ENCODE measurements at places on chromosomes 6 and 20. TPM values are rescaled to one million over a fixed set of nuclear protein-coding genes. Genes with fewer than 3 reads are reported as not detected.

BNIP5 gene
- not detected for total RNA-seq

SLC35F1 gene
- total RNA-seq: not detected

SAMD5 gene
- not detected for total RNA-seq

PDYN gene
- not detected for total RNA-seq

EDN3 gene
- total RNA-seq: not detected

HRH3 gene
- total RNA-seq: not detected

- no peaks in the 10 kb centered on the region for H3K4me1 ChIP-seq
- H3K4me3 ChIP-seq: no peak overlapping the region
- H3K27ac ChIP-seq: no peak overlapping the region
- DNase-seq: no peak
- no peaks in the 10 kb centered on the region for H3K27me3 ChIP-seq
- H3K36me3 ChIP-seq: no peaks in the 10 kb centered on the region
Measured at GRCh38 chr6:73200247-73200646, 25.0 kb downstream of the KHDC1L start.

GRCh38 chr6:159110013-159110412 is 59.2 kb upstream of the FNDC1 start:
- DNase-seq: peak; percentile 68
- peaks cover 44% of the 10 kb centered on the region for H3K4me1 ChIP-seq
- H3K27ac ChIP-seq: no peak overlapping the region
- H3K36me3 ChIP-seq: no peaks in the 10 kb centered on the region
- H3K27me3 ChIP-seq: no peaks in the 10 kb centered on the region

PBOV1 gene
- not detected for total RNA-seq

- H3K36me3 ChIP-seq: no peaks in the 10 kb centered on the region
- no peak for DNase-seq
- H3K27me3 ChIP-seq: no peaks in the 10 kb centered on the region
- H3K27ac ChIP-seq: no peak overlapping the region
Measured at GRCh38 chr20:6654513-6655252, 112.8 kb upstream of the BMP2 start.

- H3K27me3 ChIP-seq: no peaks in the 10 kb centered on the region
- no peak overlapping the region for H3K4me3 ChIP-seq
- no peaks in the 10 kb centered on the region for H3K4me1 ChIP-seq
- no peaks in the 10 kb centered on the region for H3K36me3 ChIP-seq
- no peak for DNase-seq
- H3K27ac ChIP-seq: no peak overlapping the region
Measured at GRCh38 chr6:41608443-41609151, 29.7 kb upstream of the MDFI start.

DNA sequence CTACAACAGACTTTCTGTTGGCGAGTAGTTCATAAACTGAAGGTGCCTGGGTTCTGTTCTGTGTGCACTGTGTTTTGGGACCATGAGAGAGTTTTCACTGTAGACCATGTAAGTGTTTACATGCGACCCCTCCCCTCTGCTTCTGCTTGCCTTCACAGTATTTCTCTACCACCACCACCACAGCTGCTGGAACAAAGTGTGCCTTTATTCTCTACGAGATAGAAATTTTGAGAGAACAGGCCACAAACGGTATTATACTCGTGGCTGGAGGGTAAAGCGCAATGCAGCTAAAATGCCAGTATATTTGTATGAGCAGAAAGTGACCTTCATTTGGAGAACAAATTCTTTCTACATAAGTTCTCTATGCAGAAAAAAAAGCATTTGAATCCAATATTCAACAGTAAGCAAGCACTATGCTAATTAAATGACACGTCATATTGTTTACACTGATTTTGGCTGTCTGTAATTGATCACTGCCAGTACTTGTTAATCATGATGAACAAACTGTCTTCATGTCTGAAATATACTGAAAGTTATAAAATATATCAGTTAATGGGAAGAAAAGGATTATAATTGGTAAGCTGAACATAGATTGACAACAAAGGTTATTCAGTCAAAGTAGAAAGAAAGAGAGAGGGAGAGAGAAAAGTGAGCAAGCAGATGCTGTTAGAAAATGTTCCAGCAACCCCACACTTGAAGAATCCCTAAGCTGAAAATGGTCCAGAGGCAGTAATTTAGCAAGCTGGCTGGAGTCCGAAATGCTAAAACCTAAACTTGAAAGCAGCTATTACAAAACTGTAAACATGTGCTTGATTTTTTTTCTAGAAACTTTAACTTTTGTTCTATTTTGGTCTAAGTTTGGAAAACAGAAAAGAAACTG is 8.8 kb downstream of the CLDN20 start:
- H3K4me1 ChIP-seq: peaks cover 14% of the 10 kb centered on the region
- no peak overlapping the region for H3K27ac ChIP-seq
- H3K36me3 ChIP-seq: peaks cover 23% of the 10 kb centered on the region
- no peak overlapping the region for H3K4me3 ChIP-seq
- DNase-seq: no peak

SLC17A2 gene
- 0.14 TPM for total RNA-seq

DNA sequence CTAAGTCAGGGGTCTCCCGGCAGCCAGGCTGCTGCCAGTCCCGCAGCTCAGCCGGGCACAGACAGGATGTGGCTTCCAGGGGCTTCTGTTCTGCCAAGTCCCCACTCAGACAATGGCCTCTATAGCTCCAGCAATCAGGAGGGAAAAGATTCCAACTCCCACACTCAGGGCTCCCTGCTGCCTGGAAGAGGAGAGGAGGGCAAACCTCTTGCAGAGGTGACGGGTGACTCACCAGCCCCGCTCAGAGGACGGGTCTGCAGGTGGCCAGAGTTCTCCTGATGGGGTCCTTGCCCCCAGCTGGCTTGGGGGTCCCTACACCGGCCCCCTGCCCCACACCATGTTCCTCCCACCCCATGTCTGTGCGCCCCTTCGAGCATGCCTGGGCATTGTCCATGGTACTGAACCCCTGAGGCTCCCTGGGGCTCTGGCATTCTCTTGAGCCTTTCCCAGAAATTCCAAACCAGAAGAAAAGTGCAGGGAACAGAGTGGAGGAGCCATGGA is 32.6 kb downstream of the NTSR1 start:
- DNase-seq: peak; percentile 7
- peaks cover under 1% of the 10 kb centered on the region for H3K27me3 ChIP-seq
- H3K4me1 ChIP-seq: peaks cover 28% of the 10 kb centered on the region
- H3K4me3 ChIP-seq: no peak overlapping the region

GRCh38 chr6:54404791-54405190 is 96.5 kb downstream of the TINAG start:
- no peaks in the 10 kb centered on the region for H3K27me3 ChIP-seq
- no peak overlapping the region for H3K27ac ChIP-seq
- no peak for DNase-seq
- H3K36me3 ChIP-seq: no peaks in the 10 kb centered on the region
- no peaks in the 10 kb centered on the region for H3K4me1 ChIP-seq

SLC4A11 gene
- total RNA-seq: 0.72 TPM

DNA sequence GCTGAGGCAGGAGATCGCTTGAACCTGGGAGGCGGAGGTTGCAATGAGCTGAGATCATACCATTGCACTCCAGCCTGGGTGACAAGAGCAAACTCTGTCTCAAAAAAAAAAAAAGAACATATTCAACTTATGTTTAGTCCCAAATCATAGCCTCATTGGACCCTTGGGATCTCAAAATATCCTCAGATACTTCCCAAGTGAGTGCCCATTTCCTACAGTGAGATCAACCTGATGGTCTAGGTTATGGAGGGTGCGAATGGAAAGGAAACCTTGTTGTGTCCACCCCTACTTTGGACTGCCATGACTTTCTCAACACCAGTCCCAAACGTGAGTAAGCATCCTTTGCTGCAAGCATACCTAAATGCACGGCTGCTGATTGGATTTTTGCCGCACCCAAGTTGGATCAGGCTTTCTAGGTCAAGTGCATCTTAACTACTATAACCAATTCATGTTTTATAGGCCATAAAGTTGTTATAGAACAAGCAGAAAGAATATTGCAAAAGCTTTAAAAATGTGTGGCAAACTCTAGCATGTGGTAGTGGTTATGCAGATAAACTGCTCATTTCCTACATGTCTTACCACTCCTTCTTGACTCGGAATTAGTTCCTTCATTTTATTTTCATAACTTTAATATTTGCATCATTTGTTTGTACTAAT is 131.2 kb downstream of the PLEKHG1 start:
- H3K4me1 ChIP-seq: no peaks in the 10 kb centered on the region
- H3K27me3 ChIP-seq: no peaks in the 10 kb centered on the region
- DNase-seq: no peak
- H3K4me3 ChIP-seq: no peak overlapping the region
- no peaks in the 10 kb centered on the region for H3K36me3 ChIP-seq

DNA sequence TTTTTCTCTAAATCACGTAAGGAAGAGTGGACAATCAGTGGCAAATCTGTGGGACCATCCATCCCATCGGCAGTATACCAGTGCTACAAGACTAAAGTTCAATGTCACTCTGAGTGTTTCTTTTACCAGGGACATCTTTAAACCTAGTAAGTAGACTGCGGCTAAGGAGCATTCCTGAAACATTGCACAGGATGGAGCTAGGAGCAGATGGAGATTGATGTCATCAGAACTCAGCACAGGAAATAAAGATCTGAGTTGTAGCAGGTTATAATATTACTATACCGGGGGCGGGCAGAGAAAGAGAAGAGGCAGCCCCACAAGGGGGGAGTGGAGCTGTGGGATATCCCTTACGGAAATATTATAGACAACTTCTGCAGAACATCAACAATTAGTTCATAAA is 162.1 kb downstream of the MTFR2 start:
- no peaks in the 10 kb centered on the region for H3K36me3 ChIP-seq
- DNase-seq: no peak
- no peaks in the 10 kb centered on the region for H3K4me1 ChIP-seq
- no peaks in the 10 kb centered on the region for H3K27me3 ChIP-seq
- no peak overlapping the region for H3K27ac ChIP-seq
- no peak overlapping the region for H3K4me3 ChIP-seq

RAB32 gene
- total RNA-seq: 0.25 TPM

CTAGE9 gene
- total RNA-seq: not detected

GRCh38 chr20:41175727-41176330 is 38.5 kb downstream of the PLCG1 start:
- peaks cover 4% of the 10 kb centered on the region for H3K4me1 ChIP-seq
- peaks cover 19% of the 10 kb centered on the region for H3K36me3 ChIP-seq
- DNase-seq: no peak
- H3K27me3 ChIP-seq: no peaks in the 10 kb centered on the region
- peak overlapping the region; percentile 46 for H3K27ac ChIP-seq

DNA sequence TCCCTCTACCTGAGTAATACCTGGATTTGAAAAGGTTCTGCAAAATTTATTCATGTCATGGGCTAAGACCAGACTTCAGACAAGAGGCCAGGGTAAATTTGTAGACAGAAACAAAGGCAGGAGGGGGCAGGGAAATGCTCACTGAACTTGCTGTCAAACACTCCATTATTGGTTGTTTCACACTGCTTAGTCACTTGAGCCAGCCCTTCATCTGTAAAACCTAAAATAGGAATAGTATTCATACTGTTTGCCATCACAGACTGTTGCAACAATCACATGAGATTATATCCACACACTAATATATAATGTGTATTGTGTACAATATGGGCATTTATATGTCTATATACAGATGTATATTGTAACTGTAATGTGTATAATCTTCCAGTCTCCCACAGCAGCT is 6.5 kb upstream of the TINAG start:
- no peak overlapping the region for H3K27ac ChIP-seq
- no peak overlapping the region for H3K4me3 ChIP-seq
- no peaks in the 10 kb centered on the region for H3K27me3 ChIP-seq
- no peaks in the 10 kb centered on the region for H3K4me1 ChIP-seq
- DNase-seq: no peak

GRCh38 chr6:90256698-90257485 is 39.8 kb downstream of the BACH2 start:
- peak overlapping the region; percentile 78 for H3K27ac ChIP-seq
- H3K4me1 ChIP-seq: peaks cover 94% of the 10 kb centered on the region
- no peaks in the 10 kb centered on the region for H3K27me3 ChIP-seq
- H3K4me3 ChIP-seq: no peak overlapping the region
- peaks cover 63% of the 10 kb centered on the region for H3K36me3 ChIP-seq

MUCL3 gene
- total RNA-seq: not detected

- no peaks in the 10 kb centered on the region for H3K4me1 ChIP-seq
- H3K27me3 ChIP-seq: no peaks in the 10 kb centered on the region
- H3K36me3 ChIP-seq: no peaks in the 10 kb centered on the region
- no peak for DNase-seq
- H3K4me3 ChIP-seq: no peak overlapping the region
- H3K27ac ChIP-seq: no peak overlapping the region
Measured at GRCh38 chr20:12203981-12204380, 286.3 kb downstream of the BTBD3 start.

FANCE gene
- total RNA-seq: 16.3 TPM

DNA sequence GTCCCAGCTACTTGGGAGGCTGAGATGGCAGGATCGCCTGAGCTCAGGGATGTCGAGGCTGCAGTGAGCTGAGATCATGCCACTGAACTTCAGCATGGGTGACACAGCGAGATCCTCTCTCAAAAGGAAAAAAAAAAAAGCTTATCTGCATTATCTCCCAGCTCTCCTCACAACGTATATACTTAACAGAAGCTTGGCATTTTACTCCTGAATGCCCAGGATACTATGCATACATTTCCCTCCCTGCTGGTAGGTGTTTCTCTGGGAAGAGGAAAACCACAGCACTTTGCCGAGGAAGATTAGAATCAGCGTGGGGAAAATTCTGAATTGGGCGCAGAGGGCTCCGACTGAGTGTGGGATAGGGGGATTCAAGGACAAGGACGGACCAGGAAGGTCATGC is 800.6 kb downstream of the DHX35 start:
- no peak for DNase-seq
- H3K27ac ChIP-seq: no peak overlapping the region
- H3K27me3 ChIP-seq: peaks cover 3% of the 10 kb centered on the region
- H3K4me1 ChIP-seq: no peaks in the 10 kb centered on the region
- no peaks in the 10 kb centered on the region for H3K36me3 ChIP-seq

CPNE5 gene
- total RNA-seq: 1.2 TPM

DNA sequence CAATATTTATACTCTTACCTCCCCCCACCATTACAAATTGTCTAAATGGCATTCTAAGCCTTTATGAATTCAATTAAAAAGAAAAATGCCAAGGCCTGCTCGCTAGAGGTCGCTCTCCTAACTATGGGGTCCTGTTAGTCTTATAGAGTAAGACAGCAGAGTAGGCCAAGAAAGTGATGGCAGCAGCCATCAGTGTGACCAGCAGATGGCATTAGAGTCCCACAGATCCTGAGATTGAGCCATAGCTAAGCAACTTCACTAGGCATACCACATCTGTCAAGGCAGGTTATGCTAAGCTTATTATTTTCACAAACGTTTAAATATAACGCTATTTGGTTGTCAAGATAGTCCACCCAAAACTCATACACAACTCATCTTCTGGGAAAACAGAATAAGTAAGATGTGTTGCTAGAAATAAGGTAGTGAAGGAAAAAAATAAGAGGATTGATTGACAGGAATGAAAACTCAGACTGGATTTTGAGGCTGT is 57.6 kb upstream of the SCAF8 start:
- no peaks in the 10 kb centered on the region for H3K27me3 ChIP-seq
- no peak overlapping the region for H3K27ac ChIP-seq
- H3K4me1 ChIP-seq: no peaks in the 10 kb centered on the region
- H3K4me3 ChIP-seq: no peak overlapping the region
- H3K36me3 ChIP-seq: no peaks in the 10 kb centered on the region

CCHCR1 gene
- total RNA-seq: 40.0 TPM

GRCh38 chr20:60038400-60039008 is 80.3 kb downstream of the CDH26 start:
- no peaks in the 10 kb centered on the region for H3K27me3 ChIP-seq
- no peaks in the 10 kb centered on the region for H3K4me1 ChIP-seq
- no peak overlapping the region for H3K27ac ChIP-seq
- no peak overlapping the region for H3K4me3 ChIP-seq
- no peak for DNase-seq
- H3K36me3 ChIP-seq: no peaks in the 10 kb centered on the region
